Hepatocyte (in vitro differentiated cells): ENCODE measurements at places on chromosomes 4 and X.

- no peak for DNase-seq
Observed at GRCh38 chr4:176611381-176611780, 181.3 kb downstream of the VEGFC start.

DNA sequence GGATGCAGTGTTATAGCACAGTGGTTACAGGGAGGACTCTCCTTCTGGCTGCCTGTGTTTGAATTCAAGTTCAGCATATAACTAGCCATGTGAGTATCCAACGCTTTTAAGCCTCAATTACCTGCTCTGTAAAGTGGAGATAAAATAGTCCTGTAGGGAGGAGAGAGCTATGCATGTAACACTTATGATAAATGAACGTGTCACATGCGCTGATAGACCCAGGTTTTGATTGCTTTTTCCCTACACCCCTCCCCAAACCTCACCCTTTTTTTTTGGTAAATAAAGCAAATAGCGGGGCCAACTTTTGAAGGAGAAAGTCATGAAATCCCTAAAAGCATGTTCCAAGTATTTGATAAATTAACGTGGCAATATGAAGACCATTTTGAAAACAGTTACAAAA lies 20.4 kb upstream of the AMELX start:
- no peak for DNase-seq

DNA sequence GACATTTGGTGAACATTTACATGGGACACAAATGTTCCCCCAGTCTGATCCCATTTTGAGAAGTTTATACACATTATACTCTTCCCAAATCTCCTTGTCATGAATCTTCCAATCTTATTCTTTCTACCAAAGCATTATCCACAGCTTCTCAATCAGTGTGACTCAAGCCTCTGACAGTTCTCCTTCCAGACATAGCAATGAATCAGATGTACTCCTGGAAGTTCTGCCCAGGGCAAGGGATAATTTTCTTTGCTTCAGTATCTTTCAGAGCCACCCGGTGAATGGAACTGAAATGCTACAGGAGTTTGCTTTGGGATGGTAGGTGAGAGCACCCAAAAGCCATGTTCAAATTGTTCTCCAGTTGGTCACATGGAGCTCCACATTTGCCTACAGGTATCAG lies 145.5 kb downstream of the ANXA5 start:
- no peak for DNase-seq

- DNase-seq: no peak
Observed at GRCh38 chr4:52317981-52318380, 266.9 kb downstream of the SPATA18 start.

DNA sequence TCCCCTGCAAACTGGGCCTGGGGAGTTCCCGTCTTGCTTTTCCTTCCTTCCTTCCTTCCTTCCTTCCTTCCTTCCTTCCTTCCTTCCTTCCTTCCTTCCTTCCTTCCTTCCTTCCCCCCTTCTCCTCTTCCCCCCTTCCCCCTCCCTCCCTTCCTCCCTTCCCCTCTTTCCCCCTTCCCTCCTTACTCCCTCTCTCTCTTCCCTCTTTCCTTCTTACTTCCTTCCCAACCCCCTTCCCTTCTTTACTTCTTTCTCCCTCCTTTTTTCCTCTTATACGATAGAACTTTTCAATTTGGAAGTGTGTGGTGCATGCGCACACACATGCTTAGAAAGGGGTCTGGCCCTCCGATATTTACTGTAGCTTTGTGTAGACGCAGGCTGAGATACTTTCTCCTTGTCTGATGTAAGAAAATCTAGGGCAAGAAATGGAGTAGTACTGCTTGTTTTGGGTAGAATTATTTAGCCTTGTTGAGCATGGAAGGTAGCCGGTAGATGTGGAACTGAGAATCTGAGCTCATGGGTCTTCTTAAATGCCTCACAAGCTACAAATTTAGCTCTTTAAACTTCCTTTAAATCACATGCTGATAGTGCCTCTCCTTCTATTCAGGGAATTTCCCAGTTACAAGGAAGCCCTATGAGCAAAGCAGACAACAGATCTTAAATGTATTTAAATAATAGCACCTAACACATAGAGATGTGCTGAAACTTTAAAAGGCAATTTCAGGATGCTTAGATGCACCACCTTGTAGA lies 189.6 kb downstream of the GPAT3 start:
- DNase-seq: no peak

- no peak for DNase-seq
Observed at GRCh38 chr4:71694961-71695360, 88.9 kb downstream of the GC start.

DNA sequence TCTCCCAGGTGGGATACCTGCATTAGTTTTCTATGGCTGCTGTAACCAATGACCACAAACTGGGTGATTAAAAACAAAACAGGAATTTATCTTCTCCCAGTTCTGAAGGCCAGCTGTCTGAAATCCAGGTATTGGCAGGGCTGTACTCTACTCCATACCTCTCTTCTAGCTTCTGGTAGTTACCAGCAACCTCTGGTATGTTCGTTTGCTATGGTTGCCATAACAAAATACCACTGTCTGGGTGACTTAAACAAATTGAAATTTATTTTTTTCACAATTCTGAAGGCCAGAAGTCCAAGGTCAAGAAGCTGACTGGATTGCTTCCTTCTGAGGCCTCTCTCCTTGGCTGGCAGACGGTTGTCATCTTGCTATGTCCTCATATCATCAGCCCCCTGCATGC lies 642.1 kb upstream of the TENM3 start:
- no peak for DNase-seq

DNA sequence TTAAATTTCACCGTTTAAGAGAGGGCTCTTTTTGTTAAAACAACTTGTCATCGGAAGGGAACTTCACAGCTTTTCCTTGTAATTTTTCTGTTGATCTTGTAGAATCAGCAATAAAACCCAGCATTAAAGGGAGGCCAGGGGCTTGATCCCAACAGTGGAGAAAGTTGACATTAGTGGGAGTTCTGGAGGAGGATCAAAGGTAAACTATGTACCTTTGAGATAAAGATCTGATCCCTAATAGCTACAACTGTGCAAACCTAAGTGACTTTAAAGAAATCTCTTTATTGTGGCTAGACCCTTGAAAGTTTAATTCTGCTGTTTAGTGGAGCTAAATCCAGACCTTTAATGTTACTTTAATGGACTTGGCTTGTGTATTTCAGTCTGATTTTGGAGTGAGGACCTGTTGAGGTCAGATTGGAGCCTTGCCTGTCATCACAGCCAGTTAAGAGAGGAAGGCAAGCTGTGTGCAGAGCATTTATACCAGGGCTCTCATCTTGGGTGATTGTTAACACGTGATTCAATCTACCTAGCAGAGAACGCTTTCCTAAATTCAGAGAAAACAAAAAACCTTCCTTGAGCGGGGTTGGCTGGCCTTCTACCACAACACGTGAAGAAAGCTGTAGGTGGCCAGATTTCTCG lies 1.7 kb downstream of the DOCK11 start:
- no peak for DNase-seq
